Stimulated activated CD4-positive, alpha-beta T cell treated with anti-CD3 and anti-CD28 coated beads, Interleukin-12 subunit alpha, Interleukin-12 subunit beta, amount 100 ng/mL, for 48 hours (primary cell): ENCODE measurements at places on chromosomes 16 and 17.

GRCh38 chr16:65657071-65657494 lies 535.2 kb upstream of the CDH11 start:
- DNase-seq: no peak

DNA sequence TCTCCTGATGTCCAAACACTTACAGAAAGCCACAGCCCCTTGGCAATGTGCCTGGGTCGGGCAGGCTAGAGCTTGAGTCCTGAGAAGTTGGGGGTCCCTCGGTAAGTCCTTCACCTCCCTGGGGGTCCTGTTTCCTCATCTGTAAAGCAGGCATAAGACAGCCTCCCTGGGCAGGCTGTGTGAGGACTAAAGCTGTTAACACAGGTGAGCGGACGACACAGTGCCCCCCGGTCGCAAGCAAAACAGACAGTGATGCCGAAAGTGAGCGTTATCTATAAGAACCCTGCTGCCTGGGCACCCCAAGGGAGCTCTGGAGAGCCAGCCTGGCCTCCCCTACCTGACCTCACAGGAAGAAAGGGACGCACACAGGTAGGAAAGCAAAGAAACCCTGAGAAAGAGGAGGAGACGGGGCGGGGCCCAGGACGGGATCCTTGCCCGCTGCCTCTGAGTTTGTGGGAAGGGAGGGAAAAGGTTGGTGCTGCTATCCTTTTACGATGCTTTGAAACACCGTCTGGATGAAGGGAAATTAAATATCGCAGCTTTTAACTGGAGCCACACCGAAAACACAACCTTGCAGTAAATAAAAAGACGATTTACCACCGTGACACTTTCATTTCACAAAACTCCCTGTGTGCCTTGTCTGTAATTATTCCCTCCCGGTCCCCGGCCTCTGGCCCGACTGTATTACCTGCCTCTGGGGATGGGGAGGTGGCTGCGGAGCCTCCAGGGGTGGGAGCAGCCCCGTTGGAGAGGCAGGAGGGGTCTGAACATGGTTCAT lies 67.1 kb downstream of the ENGASE start:
- no peak for DNase-seq

DNA sequence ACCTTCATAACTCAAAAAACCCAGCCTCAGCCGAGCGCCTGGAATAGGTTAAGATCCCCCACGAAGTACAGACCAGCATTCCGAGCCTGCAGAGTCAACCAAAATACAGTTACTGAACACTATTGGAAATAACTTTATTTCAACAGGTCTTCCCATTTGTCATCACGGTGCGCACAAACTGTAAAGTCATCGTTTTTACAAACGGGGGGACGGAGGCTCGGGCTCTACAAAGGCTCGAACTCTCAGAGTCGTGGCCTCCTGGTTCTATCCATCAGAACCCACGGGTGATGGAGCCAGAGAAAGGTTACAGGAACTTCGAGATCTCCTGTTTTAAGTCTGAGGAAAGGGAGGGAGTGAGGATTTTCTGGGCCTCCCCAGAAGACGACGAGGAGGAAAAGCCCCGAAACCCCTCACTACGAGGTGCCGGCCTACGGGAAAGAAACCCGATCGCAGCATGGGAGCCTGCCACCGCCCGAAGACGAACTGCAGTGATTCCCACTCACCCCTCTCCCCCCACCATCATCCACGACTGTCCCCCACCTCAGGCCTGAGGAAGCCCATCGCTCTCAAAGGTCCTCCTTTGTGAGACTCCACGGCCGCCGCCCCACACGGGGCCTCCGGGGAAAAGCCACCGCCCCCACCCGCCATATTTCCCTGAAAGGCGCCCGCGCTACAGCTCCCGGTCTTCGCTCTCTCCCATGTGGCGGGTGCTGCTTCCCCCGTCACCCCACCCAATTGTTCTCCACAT lies 917 bp downstream of the YWHAE start:
- DNase-seq: no peak

GRCh38 chr16:85019659-85020245 lies 7.8 kb upstream of the KIAA0513 start:
- no peak for DNase-seq

DNA sequence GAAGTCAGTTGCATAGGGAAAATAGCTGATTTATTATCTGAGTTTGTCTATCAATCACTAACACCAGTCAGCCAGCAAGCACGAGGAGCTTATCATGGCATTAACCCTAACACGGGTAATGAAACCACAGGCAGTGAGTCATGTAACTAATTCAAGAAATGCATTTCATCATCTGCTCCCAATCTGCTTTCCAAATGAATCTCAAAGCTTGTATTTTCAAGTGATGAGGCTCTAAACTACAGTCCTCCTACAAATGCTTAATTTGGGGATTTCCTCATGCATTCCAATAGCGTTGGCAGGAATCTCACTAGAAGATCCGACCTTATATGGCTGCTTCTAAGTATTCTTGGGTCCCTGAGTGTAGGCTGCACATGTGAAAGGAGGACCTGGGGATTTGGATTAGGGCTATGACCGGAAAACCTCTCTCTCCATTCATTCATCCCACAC lies 118.4 kb upstream of the HSBP1 start:
- DNase-seq: no peak

GRCh38 chr16:90008708-90009145 lies 10.5 kb downstream of the DBNDD1 start:
- peak; percentile 49 for DNase-seq

DNA sequence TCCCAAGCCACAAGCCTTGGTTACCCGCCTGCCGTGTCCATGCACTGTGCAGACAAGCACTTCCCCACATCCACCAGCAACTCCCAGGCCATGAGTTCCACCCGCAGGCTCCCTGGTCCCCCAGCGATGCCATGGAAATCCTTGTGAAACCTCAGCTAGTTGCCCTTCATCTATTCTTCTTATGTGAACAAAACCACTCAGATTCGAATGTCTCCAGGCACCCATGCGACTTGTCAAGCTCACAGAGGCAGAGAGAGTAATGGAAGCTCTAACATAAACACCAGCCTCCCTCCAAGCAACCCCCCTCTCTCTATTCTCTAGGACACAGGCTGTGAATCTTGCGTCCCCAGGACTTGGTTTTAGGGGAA lies 182.6 kb downstream of the C16orf95 start:
- no peak for DNase-seq

GRCh38 chr17:71188811-71189492 lies 931.9 kb upstream of the SOX9 start:
- no peak for DNase-seq

DNA sequence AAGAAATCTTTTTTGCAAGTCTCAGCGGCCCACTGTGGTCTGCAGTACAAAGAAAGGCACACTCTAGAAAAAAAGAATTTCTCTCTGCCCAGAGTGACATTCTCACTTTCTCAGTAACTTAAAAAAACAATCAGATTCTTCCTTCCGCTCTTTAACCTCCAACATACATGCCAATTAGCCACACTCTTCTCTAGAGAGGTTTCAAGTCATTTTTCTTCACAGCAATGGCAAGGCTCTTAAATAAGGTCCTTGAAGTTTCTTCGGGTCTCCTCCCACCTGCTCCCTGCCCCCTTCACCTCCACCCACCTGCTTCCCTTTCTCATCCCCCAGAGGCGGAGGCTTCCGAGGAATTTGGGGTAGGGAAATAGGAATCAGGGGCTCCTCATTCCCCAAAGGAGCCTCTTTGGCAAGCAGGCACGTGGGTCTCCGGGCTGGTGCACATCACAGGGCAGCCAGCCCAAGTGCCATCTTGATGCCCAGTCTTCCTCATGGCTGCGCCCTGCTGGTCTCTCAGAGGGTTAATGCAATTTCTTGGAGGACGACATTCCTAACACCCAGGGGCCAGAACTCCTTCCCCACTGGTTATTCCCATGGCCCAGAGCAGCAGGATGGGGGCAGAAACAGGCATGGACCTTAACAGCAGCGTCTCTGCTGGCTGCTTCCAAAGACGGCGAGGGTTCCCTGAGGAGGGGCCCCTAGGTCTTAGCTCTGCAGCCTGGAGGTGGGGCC lies 855 bp upstream of the MEOX1 start:
- DNase-seq: no peak

DNA sequence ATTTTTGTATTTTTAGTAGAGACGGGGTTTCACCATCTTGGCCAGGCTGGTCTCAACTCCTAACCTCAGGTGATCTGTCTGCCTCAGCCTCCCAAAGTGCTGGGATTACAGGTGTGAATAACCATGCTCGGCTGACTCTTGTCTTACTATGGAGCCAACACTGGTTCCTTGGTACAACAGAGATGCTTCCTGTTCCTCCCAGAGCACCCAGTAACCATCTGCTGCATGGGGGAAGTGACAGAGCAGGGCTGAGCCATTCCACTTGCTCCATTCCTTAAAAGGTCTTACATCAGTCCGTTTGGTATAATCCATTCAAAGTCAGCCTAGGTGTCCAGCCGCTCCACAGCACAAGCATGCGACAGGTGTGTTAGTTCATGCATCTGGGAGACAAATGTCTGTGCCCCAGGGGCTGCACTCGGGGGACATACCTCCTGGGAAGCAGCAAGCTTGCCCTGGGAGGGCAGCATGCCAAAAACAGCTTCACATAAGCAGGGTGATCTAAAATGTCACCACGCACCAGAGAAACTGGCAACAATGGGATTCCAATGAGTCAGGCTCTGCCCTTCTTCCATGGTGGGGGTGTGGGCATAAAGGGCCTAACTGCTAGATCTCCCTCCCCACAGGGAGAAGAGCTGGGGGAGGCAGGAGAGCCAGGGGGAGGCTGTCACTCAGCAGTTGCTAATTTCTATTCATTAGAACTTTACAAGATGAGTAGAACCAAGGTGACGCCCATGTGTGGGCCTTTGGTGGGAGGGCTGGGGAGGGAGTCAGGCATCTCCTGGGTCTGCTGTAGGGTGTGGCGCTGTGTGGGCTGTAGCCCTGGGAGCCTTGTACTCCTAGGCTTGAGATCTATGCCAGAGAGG lies 35.5 kb downstream of the PIPOX start:
- no peak for DNase-seq

GRCh38 chr16:86970279-86970678 lies 346.9 kb downstream of the C16orf95 start:
- DNase-seq: no peak

DNA sequence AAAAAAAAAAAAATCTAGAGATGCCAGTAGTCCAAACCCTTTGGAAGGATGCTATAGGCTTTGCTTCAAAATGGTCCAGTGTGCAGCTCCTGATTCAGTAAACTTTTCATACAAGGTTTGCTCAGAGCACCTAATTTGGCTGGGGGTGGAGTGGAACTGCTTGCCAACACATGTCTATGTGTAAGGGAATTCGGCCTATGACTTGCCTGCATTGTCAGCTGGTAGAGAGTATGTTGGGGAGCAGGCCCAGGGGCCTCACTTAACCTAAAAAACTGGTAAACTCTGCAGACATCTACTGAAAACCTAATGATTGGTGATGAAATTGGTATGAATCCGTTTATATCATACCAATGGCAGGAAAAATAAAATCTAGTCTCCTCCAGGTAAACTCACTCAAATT lies 1.5 kb upstream of the MFSD6L start:
- DNase-seq: no peak

GRCh38 chr16:69399361-69399760 lies 13.6 kb upstream of the TERF2 start:
- DNase-seq: no peak

- no peak for DNase-seq
These were observed 5.6 kb downstream of the GFAP start for GRCh38 chr17:44909681-44910144.

GRCh38 chr17:50203604-50204345 lies 2.3 kb upstream of the COL1A1 start:
- DNase-seq: no peak

GRCh38 chr17:10739386-10739785 lies 9.6 kb upstream of the TMEM220 start:
- DNase-seq: no peak

DNA sequence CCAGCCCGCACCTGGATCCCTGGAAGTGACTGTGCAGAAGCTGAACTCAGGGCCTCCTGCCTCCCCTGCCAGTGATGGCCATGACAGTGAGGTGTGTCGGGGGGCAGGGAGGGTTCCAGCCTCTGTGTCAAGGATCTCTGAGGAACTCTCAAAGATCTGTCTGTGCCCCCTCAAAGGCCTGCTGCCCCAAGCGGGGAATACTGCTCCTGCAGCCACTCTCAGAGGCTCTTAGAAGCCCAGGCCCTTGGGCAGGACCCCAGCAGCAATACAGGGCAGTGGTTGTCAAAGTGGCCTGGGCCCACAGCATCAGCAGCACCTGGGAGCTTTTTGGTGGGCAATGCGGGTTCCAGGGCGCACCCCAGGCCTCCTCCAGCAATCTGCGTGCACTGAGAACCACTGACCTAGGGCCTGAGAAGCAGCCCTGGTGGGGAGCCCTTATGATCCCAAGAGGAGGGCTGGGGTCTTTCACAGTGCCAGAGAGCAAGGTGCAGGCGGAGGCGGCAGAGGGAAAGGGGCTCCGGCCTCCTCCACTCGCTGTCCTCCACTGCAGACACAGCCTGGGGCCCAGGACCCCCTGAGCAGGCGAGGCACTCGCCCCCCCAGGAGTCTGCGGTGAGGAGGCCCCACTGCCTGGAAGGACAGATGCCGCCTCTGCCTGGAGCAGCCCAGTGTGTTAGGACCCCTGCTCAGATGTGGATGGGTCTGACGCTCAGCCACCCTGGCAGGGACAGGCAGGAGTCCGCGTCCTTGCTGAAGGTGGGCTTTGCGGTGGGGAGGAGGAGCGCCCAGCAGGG lies 42.1 kb downstream of the ENGASE start:
- no peak for DNase-seq

DNA sequence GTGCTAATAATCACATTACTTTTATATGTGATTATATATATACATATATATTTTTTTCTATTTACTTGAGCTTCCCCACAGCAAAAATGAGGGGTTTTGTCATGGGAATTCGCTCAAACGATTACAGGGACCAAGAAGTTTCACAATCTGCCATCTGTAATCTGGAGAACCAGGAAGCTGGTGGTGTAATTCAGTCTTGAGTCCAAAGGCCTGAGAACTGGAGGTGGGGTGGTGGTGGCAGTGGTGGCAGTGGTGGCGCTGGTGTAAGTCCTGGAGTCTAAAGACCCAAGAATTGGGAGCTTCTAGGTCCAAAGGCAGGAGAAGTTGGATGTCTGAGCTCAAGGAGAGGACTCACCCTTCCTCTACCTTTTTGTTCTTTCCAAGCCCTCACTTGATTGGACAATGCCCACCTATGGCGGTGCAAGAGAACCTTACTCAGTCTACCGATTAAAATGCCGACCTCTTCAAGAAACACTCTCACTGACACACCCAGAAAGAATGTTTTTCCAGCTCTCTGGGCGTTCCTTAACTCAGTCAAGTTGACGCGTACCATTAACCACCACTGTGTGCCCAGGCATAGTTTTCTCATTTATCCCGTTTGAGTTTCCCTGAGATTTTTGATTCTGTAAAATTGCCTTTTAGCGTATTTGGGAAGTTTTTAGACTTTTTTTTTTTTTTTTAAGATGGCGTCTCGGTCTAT lies 31.9 kb downstream of the POLR2A start:
- DNase-seq: no peak
